ENCODE measurements at places on chromosomes 5 and 9. TPM values are rescaled to one million over a fixed set of nuclear protein-coding genes. Genes with fewer than 3 reads are reported as not detected.

DNA sequence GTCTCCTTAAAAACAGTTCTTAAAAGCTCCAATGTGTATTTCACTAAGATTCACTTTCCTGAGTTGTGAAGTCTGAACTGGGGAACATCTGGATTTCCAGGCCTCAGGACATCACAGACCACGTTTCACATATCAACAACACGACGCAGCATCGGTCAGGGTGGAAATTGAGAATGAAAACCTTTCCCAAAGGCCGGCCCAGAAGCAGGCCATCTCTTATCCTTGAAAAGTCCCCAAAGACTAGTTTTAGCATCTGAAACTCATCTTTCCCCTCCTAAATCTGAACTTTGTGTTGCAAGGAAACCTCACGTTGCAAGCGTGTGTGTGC is 96.4 kb upstream of the COL5A1 start:
- no peak for DNase-seq

DNA sequence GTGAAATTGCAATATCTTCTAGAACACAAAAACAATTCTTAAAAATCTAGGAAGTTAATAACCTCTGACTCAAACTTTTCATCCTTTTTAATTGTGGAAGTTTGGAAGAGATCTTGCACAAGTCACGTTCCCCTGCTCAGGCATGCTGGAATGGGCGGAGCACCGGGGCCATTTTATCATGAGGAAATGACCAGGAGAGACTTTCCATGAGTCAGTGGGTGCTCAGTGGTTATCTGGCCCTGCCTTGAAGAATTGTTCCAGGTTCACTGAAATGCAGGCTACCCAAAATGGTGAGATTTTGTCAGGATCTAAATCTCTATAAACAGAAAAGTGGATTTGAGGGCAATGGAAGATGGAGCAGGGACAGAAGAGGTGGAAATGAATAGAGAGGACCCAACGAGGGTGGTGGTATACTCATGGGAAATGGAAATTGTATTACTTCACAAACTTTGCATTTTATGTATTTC is 61.2 kb downstream of the FYB1 start:
- DNase-seq = no peak

The GARIN3 gene
- total RNA-seq = not detected

DNA sequence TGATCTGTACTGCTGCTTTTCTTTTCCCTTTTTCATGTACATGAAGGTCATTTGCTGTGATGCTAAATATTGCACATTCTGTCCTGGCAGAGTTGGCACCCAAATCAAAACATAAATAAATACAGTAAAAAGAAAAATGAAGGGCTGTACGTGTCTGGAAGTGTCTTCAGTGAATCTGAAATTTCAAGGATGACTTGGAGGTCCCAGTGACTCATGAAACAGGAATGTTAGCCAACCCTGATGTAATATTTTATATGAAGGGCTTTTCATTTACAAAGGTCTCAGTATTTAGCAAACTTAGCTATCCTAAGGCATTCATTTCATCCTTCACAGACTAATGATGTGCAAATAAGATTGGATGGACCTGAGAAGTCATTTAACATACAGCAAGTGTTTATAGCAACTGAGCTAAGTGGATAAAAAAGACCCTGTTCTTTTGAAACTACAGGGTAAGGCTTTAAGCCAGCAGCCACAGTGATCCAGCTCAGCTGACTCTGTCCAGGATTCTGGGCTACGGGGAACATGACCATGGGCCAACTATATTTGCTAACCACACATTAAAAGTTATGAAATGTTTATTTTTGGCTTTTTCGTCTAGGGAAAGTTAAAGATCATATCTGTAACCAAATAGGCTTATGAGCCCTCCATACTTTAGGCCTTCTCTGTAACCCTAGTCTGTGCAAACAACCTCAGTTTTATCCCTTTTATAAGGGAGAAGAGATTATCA is 104.0 kb upstream of the DMRTA1 start:
- DNase-seq = no peak

GRCh38 chr9:77912895-77913693 is 118.5 kb downstream of the GNAQ start:
- no peak for DNase-seq

DNA sequence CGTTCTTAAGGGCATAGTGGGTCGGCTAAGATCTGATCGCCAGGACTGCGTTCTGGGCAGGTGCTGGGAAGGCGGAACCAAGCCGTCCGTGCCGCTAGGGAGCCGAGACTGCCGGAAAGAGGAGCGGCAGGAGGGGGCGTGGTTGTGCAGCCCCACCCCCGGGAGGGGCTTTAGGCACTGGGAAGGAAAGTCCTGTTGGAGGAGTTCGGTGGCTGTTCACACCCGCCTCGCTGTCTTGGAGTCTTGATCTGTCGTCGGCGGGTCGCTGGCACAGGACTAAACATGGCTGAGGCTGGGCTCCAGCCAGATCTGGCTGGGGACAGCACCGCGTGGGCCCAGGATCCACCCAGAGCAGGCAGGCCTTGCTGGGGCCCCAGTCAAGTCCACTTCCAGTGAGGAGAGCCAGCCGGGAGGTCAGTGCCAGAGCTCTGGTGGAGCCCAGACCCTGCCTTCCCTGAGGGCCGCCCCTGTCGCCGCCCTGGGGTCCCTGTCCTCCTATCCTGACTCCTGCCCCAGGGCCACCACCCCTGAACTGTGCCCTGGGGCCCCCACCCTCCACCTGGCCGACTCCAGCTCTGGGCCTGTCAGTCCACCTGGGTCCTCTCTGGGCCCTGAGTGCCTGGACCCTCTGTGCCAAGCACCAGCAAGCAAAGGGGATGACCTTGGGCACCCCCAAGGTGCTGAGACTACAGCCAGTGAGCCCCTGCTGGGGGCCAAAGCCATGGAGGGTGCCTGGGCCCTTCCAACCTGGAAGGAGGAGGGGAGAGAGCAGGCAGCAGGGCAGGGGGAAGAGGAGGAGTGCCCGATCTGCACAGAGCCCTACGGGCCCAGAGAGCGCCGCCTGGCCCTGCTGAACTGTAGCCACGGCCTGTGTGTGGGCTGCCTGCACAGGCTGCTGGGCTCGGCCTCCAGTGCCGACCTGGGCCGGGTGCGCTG is 4.5 kb downstream of the RNF208 start:
- DNase-seq = no peak

The HMCN2 gene
- total RNA-seq = 3.1 TPM

DNA sequence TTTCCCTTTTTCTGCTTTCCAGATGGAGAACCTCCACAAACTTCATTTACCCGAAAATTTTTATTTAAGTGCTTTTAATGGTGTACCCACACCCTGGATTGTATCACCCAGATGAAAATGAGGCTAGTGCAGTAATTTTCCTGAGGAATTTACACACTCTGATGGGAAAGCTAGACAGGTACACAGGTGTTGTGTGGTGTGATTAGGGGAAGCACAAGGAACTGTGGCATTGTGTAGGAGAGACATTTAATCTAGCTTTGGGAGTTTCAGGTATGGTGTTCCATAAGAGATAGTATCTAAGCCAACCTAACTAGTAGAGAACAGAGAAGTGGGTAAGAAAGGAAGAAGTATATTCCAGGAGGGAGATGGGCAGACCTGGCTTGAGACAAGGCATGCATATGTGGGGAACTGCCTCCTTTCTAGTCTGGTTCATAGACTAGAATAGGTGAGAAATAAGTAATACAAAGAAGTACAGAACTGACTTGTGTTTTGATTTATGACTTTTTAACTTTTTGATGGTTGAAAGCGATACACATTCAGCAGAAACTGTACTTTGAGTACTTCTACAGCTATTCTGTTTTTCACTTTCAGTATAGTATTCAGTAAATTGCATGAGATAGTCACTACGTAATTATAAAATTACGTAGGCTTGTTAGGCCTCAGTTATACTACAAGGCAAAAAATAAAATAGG is 22.9 kb upstream of the ROPN1L start:
- DNase-seq = no peak

DNA sequence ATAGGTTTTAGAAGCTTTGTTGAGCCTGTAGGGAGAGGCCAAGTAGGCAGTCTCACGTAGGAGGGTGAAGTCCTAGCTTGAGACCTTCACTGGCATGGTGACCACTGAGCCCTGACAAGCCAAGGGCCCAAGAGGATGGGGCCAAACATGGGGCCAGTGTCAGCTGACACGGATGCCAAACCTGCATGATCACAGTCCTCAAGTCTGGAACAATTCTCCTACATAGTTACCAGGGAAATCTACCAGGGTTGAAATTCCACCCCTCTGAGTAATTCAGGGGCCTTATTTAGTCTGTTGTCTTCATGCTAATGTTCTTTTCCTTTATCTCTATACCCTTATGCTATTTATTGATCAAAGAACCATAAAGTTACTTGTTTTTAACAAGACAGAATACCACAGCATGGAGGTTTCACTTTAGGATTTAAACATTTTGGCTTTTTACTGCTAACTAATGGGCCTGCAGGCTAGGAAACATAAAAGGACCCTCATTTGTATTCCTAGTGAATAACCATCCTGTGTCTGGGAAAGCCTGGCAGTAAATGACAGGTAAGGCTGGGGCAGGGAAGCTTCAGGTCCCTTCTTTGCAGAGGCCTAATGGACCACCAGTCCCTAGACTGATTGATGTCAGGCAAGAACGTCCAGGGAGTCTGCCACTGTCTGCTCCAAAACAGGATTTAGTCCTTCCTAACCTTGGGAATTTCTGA is 140.8 kb downstream of the FGF1 start:
- DNase-seq = no peak

GRCh38 chr5:44278469-44278868 is 110.8 kb downstream of the FGF10 start:
- no peak for DNase-seq

- peak; percentile 65 for DNase-seq
Observed at GRCh38 chr5:177968661-177969211, 27.3 kb downstream of the PROP1 start.

The FRMPD1 gene
- total RNA-seq = 0.19 TPM

- DNase-seq = no peak
Observed at GRCh38 chr9:4167079-4167671, 132.7 kb downstream of the GLIS3 start.

GRCh38 chr5:96655085-96655484 is 7.1 kb upstream of the CAST start:
- no peak for DNase-seq

The ZMYND19 gene
- total RNA-seq = 18.6 TPM

DNA sequence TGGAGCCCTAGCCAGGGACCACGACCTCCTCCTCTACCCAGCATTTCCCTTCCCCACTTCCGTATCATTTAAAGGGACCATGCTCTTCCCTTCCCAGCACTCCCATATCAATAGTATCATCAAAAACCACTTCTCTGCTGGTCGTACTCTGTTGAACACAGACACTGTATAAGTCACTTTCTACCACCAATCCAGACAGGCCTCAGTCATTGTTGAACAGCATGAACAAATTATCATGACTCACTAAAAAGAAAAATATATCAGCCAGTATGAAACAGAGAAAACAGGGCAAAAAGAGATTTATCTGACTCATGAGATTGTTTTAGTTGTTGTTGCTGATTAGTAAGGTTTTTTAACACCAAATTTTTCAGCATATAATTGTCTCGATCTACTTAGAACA is 89.8 kb downstream of the CDKN2A start:
- no peak for DNase-seq

The PALM2AKAP2 gene
- total RNA-seq = 120 TPM

The TMEM174 gene
- not detected for total RNA-seq

The PFN3 gene
- total RNA-seq = not detected

- DNase-seq = no peak
Observed at GRCh38 chr9:114482593-114482992, 22.7 kb downstream of the WHRN start.

The SPATA31D4 gene
- not detected for total RNA-seq

The ETF1 gene
- 165 TPM for total RNA-seq

- DNase-seq = no peak
Observed at GRCh38 chr9:97770808-97771372, 73.8 kb upstream of the XPA start.

DNA sequence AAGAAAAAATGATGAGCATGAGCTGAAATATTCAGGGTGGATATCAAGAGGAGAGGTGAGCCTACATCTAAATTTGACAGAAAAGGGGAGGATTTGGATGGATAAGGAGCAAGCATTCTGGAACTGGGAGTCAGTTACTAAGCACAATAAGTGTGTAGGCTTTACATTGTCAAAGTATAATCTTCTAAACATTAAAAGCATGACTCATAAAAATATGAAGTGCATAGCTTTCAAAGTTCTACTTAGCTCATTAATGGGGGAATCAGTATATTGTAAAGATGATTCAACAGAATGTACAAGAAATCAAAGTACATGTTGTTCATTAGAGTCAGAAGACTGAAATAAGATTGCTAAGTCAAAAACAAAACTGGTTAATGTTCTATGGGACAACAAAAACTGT is 248.0 kb upstream of the GAS1 start:
- no peak for DNase-seq

DNA sequence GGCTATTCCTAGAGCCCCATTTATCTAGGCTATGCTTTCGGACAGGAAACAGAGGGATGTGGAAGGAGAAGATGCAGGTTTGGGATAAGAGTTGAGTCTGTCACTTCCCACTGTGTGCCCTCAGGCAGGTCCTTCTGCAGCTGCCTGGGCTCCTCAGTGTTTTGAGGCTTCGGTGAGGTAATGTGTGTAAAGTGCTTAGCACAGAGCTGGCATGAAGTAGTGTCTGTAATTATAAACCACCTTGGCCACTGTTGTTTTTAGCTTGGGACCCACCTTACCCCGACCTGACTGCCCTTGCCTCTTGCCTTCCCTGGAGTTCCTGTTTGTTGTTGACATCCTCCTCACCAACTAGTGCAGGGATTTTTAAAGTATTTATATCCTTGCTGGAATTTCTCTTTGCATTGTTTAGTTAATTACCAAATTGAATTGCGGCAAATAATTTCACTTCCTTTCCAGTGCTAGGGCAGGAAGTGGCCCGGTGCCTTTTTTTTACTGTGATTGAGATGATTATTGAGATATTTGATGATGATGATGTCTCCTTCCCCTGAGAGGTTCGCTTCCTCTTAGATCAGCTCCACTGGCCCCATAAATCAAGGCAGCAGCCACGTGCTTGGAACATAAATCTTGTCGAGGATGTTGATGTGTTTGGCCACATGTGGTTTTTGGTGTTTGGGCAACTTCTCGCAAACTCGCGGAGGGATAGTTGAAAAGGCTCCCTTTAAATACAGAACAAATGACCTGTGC is 38.3 kb upstream of the DAB2IP start:
- DNase-seq = no peak

- no peak for DNase-seq
Observed at GRCh38 chr9:4475301-4475700, 15.0 kb upstream of the SLC1A1 start.

The TAL2 gene
- total RNA-seq = not detected

GRCh38 chr9:115591584-115591984 is 473.6 kb upstream of the TNC start:
- no peak for DNase-seq

DNA sequence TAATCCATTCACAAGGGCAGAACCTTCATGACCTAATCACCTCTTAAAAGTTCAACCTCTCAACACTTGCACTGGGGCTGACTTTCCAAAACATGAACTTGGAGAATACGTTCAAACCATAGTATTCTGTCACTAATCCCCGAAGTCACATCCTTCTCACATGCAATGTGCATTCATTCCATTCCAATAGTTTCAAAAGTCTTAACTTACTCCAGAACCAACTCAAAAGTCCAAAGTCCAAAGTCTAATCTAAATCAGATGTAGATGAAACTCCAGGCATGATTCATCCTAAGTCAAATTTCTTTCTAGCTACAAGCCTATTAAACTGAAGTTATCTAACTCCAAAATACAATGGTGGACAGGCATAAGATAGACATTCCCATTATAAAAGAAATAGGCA is 21.7 kb upstream of the ADAMTSL1 start:
- DNase-seq = no peak

The AGPAT2 gene
- 547 TPM for total RNA-seq

The TDRD7 gene
- 15.1 TPM for total RNA-seq

The CD274 gene
- 1.0 TPM for total RNA-seq

The TRIM52 gene
- 9.5 TPM for total RNA-seq

- DNase-seq = no peak
Observed at GRCh38 chr5:112923148-112923917, 1.3 kb upstream of the REEP5 start.
